ENCODE measurements at places on chromosomes 1 and 21. TPM values are rescaled to one million over a fixed set of nuclear protein-coding genes. Genes with fewer than 3 reads are reported as not detected.

DDAH1 gene
- total RNA-seq = 80.9 TPM

GRCh38 chr1:29825941-29826415 lies 589.7 kb downstream of the PTPRU start:
- no peak overlapping the region for H3K4me3 ChIP-seq
- H3K36me3 ChIP-seq = no peaks in the 10 kb centered on the region
- no peak overlapping the region for H3K27ac ChIP-seq
- H3K4me1 ChIP-seq = no peaks in the 10 kb centered on the region

DNA sequence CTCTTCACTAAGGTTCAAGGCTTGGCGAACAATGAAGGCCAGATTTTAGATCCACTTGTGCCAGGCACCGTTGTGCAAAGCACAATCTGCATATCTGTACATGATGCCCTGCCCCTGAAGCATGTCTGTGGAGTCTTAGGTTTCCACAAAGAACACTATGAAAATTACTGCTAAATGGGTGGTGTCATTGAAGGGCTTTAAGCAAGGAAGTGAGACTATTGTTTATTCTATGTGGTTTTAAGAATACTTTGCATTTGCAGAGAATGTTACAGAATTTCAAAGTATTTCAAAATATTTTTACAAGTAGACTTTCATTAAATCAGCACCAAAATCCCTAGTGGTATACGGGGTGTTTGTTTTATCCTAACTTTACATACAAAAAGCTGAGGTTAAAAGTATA lies 8.8 kb downstream of the TSEN15 start:
- no peaks in the 10 kb centered on the region for H3K27me3 ChIP-seq
- peaks cover 20% of the 10 kb centered on the region for H3K4me1 ChIP-seq
- DNase-seq = no peak
- H3K36me3 ChIP-seq = peaks cover 16% of the 10 kb centered on the region
- H3K27ac ChIP-seq = no peak overlapping the region
- no peak overlapping the region for H3K4me3 ChIP-seq

GPR25 gene
- not detected for total RNA-seq

DNA sequence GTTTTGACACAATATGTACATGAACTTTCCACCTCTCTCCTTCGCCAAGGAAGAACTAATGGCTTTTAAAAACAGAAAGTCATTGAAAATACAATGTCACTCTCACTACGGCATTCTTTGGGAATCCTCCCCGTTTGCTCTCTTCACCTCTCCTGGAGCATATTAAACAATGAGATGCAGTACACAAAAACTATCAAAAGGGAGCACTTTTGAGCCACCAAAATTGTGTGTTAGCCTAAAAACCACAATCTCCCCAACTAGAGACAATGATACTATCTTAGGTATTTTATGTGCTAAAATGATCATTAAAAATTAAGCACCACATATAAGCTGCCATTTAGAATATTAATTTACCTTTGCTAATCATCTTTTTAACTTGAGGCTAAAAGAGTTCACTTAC lies 425.5 kb downstream of the KCTD3 start:
- H3K36me3 ChIP-seq = no peaks in the 10 kb centered on the region
- H3K27me3 ChIP-seq = no peaks in the 10 kb centered on the region
- peak; percentile 60 for DNase-seq
- no peaks in the 10 kb centered on the region for H3K4me1 ChIP-seq
- no peak overlapping the region for H3K4me3 ChIP-seq
- H3K27ac ChIP-seq = no peak overlapping the region

DNASE2B gene
- not detected for total RNA-seq

- peak overlapping the region; percentile 93 for H3K27ac ChIP-seq
- H3K27me3 ChIP-seq = no peaks in the 10 kb centered on the region
- H3K4me1 ChIP-seq = peaks cover 26% of the 10 kb centered on the region
- DNase-seq = no peak
- no peak overlapping the region for H3K4me3 ChIP-seq
These were observed 250.1 kb downstream of the KCNH1 start for GRCh38 chr1:210883821-210884220.

- H3K4me3 ChIP-seq = no peak overlapping the region
- no peaks in the 10 kb centered on the region for H3K27me3 ChIP-seq
- H3K36me3 ChIP-seq = peaks cover 86% of the 10 kb centered on the region
- DNase-seq = peak; percentile 96
- 0 out of 2 replicates have a peak overlapping the region, but pooled peaks have one; percentile 12 for H3K27ac ChIP-seq
These were observed 19.0 kb upstream of the PIGV start for GRCh38 chr1:26768755-26769154.

DNA sequence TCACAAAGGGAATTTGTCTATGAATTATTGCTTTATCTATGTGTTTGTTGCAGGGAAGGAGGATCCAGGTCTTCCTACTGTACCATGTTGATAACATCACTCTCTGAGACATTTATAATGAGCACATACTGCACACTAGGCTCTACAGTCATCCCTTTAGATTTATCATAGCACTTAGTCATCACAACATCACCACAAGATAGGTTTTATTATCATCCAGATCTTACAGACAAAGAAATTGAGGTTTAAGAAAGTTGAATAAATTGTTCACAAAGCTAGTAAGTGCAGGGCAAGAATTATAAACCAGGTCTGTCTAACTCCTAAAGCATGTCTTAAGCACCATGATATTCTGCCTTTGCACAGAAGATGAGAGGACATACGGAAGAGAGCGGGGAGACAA lies 121.1 kb upstream of the ST6GALNAC5 start:
- H3K36me3 ChIP-seq = no peaks in the 10 kb centered on the region
- H3K27me3 ChIP-seq = no peaks in the 10 kb centered on the region
- no peak overlapping the region for H3K27ac ChIP-seq
- DNase-seq = no peak
- no peak overlapping the region for H3K4me3 ChIP-seq

CLCNKA gene
- not detected for total RNA-seq

VPS45 gene
- total RNA-seq = 41.5 TPM

DNA sequence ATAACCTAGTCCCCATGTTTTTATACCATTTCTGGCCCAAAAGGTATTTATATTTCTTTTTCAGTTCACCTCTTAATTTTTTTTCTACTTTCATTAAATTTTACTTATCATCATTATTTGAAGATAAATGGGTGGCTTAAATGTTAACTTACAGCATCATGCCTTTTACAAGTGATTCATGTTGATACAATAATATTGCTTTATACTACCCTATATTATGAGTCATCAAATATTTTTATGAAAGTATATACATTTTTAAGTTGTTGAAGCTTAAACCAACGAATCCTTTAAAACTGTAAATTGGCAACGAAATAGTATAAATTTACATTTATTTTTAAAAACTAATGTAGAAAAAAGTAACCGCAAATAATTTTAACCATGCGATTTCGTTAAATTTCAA lies 207.9 kb downstream of the DPYD start:
- H3K27me3 ChIP-seq = no peaks in the 10 kb centered on the region
- H3K4me1 ChIP-seq = no peaks in the 10 kb centered on the region
- no peak for DNase-seq
- no peaks in the 10 kb centered on the region for H3K36me3 ChIP-seq
- no peak overlapping the region for H3K27ac ChIP-seq
- H3K4me3 ChIP-seq = no peak overlapping the region

DNA sequence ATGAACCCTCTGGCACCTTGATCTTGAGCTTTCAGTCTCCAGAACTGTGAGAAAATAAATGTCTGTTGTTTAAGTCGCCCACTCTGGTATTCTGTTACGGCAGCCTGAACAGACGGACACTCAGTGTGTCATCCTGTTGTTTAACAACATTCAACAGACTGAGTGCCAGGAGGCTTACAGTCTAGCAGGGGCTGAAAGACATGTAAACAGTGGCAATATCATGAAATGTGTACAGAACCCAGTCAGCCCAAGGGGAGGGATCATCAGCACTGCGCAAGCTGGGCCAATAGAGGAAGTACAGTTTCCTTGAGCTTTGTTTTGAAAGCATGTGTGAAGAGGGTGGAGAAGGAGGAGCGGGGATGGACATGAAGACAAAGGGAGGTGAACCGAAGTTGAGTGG lies 13.6 kb downstream of the DIP2A start:
- H3K4me3 ChIP-seq = no peak overlapping the region
- H3K4me1 ChIP-seq = no peaks in the 10 kb centered on the region
- no peaks in the 10 kb centered on the region for H3K27me3 ChIP-seq
- H3K36me3 ChIP-seq = peaks cover 3% of the 10 kb centered on the region
- no peak overlapping the region for H3K27ac ChIP-seq

GBP7 gene
- total RNA-seq = not detected

- no peak for DNase-seq
- no peaks in the 10 kb centered on the region for H3K27me3 ChIP-seq
- peaks cover 6% of the 10 kb centered on the region for H3K4me1 ChIP-seq
- H3K4me3 ChIP-seq = no peak overlapping the region
These were observed 50.3 kb downstream of the TRAF5 start for GRCh38 chr1:211376807-211377470.

RYR2 gene
- 0.99 TPM for total RNA-seq

SLC9C2 gene
- not detected for total RNA-seq

TAS1R1 gene
- 0.20 TPM for total RNA-seq

WASF2 gene
- total RNA-seq = 43.6 TPM

DNA sequence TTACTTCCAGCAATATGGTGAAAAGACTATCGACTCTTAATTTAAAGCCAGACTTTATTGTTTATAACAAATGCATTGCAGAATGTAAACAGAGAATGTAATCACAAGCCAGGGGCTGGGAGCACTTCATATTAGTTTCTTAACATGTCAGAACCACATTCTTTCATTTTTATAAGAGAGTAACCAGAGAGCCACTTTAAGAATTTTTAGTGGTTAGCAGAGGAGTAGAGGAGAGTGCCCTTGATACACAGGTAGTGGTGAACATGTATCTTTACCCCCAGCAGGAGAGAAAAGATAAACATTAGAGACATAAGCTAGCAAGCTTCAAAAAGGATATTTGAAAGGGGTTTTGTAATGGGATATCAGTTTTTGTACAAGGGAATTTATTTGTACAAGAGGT lies 11.1 kb downstream of the AMY2B start:
- no peak overlapping the region for H3K4me3 ChIP-seq
- H3K27ac ChIP-seq = no peak overlapping the region
- H3K27me3 ChIP-seq = peaks cover 9% of the 10 kb centered on the region
- no peak for DNase-seq

TPTE gene
- total RNA-seq = 0.28 TPM

DNA sequence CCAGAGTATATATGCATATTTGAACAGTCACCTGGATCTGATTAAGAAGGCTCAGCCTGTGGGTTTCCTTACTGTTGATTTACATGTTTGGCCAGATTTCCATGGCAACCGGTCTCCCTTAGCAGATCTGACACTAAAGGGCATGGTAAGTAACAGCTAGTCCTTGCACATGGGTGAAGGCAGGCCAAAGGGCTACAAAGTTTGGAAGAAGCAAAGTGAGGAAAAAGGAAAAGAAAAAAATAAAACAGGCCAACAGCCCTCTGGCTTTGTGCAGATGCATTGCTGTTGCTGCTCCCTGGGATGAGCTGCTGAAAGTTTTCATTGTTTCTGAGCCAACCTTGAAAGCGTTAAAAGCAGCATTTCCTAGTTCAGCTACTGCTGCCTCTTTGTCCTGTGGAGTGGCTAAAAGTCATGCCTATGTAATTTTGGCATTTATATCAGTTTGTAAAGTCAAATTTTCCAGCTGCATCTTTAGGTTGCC lies 176.5 kb upstream of the HOOK1 start:
- no peaks in the 10 kb centered on the region for H3K27me3 ChIP-seq
- no peak overlapping the region for H3K4me3 ChIP-seq
- no peak for DNase-seq
- H3K27ac ChIP-seq = no peak overlapping the region
- no peaks in the 10 kb centered on the region for H3K36me3 ChIP-seq

- DNase-seq = no peak
- H3K4me3 ChIP-seq = no peak overlapping the region
- no peak overlapping the region for H3K27ac ChIP-seq
These were observed 12.0 kb upstream of the KCNH1 start for GRCh38 chr1:211145944-211146343.

- no peak overlapping the region for H3K4me3 ChIP-seq
- H3K27ac ChIP-seq = no peak overlapping the region
- no peaks in the 10 kb centered on the region for H3K27me3 ChIP-seq
- H3K36me3 ChIP-seq = peaks cover 4% of the 10 kb centered on the region
- no peak for DNase-seq
These were observed 7.4 kb downstream of the STX6 start for GRCh38 chr1:181015251-181015615.

DNA sequence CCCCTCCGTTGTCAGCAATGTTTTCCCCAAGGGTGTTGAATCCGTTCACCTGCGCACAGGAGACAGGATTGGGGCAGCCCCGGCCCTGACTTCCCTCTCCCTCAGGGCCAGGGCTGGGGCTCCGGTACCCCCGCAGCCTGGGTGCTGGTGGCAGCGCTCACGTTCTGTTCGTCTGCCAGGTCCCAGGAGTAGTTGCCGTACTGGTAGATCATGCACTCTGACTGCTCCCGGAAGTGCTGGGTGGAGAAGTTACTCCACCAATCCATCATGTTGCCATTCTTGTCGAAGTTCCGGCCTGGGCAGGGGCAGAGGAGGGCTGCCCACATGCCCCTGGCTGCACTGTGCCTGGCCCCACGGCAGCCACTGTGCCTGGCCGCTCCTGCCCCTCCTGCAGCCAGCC lies 6.1 kb downstream of the PRXL2B start:
- peaks cover 5% of the 10 kb centered on the region for H3K4me1 ChIP-seq
- peaks cover 8% of the 10 kb centered on the region for H3K27me3 ChIP-seq
- DNase-seq = no peak
- H3K4me3 ChIP-seq = no peak overlapping the region

- H3K4me3 ChIP-seq = no peak overlapping the region
- no peaks in the 10 kb centered on the region for H3K4me1 ChIP-seq
These were observed 191.2 kb upstream of the SAMSN1 start for GRCh38 chr21:14737284-14737691.

NES gene
- 359 TPM for total RNA-seq

- H3K27ac ChIP-seq = no peak overlapping the region
- H3K27me3 ChIP-seq = no peaks in the 10 kb centered on the region
- no peaks in the 10 kb centered on the region for H3K36me3 ChIP-seq
- no peak overlapping the region for H3K4me3 ChIP-seq
- no peaks in the 10 kb centered on the region for H3K4me1 ChIP-seq
These were observed 346.4 kb upstream of the DAB1 start for GRCh38 chr1:57770236-57770635.

- H3K36me3 ChIP-seq = no peaks in the 10 kb centered on the region
- no peak overlapping the region for H3K27ac ChIP-seq
- 0 out of 2 replicates have a peak, but pooled peaks cover 4% of the 10 kb centered on the region for H3K27me3 ChIP-seq
- peaks cover 10% of the 10 kb centered on the region for H3K4me1 ChIP-seq
- no peak overlapping the region for H3K4me3 ChIP-seq
These were observed 13.4 kb upstream of the LRRC47 start for GRCh38 chr1:3809680-3810079.

DNA sequence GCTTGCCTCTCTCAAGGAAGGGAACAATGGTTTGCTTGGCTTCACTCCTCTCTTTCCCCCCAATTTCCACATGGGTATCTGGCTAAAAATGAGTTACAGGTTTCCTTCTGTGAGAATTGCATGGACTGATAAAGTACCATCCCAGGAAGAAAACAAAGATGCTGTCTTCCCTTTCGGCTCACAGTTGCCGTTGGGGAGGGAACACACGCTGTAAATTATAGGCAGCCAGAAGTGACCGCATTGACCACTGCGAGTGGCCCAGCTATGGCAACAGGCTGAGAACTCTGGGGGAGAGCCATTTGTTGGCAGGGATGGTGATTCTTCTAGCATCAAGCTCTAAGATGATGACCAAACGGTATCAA lies 2.9 kb downstream of the RUNX1 start:
- DNase-seq = no peak
- peaks cover 34% of the 10 kb centered on the region for H3K36me3 ChIP-seq
- H3K27me3 ChIP-seq = no peaks in the 10 kb centered on the region
- peak overlapping the region; percentile 80 for H3K27ac ChIP-seq
- peaks cover 18% of the 10 kb centered on the region for H3K4me1 ChIP-seq
- H3K4me3 ChIP-seq = peak overlapping the region; percentile 65

STX12 gene
- total RNA-seq = 28.1 TPM

- DNase-seq = no peak
- H3K27ac ChIP-seq = no peak overlapping the region
- H3K4me1 ChIP-seq = peaks cover 19% of the 10 kb centered on the region
These were observed 8.3 kb downstream of the RHOC start for GRCh38 chr1:112698366-112699310.
